ENCODE measurements at places on chromosomes 7 and 10. TPM values are rescaled to one million over a fixed set of nuclear protein-coding genes. Genes with fewer than 3 reads are reported as not detected.

The FAM13C gene
- total RNA-seq: 3.3 TPM

The HTR5A gene
- total RNA-seq: not detected

The HOXA1 gene
- 1.0 TPM for total RNA-seq

The WDFY4 gene
- total RNA-seq: 0.25 TPM

The TLX1 gene
- total RNA-seq: not detected

The TBC1D12 gene
- 21.4 TPM for total RNA-seq

The MMD2 gene
- total RNA-seq: not detected

The ZNF365 gene
- total RNA-seq: not detected

The SORBS1 gene
- 0.77 TPM for total RNA-seq

The GPR15LG gene
- total RNA-seq: not detected

The FRAT2 gene
- 10.1 TPM for total RNA-seq

The TBX20 gene
- 0.13 TPM for total RNA-seq

The MSS51 gene
- 0.39 TPM for total RNA-seq

The MYL7 gene
- not detected for total RNA-seq

The FGFBP3 gene
- 0.51 TPM for total RNA-seq

The PDK4 gene
- 219 TPM for total RNA-seq

The EBLN1 gene
- total RNA-seq: not detected

The AKR1D1 gene
- not detected for total RNA-seq

The MEIG1 gene
- total RNA-seq: not detected

The ATRNL1 gene
- total RNA-seq: 0.77 TPM

The DNA2 gene
- total RNA-seq: 8.9 TPM

The ASIC3 gene
- total RNA-seq: under 0.01 TPM

The GBX1 gene
- not detected for total RNA-seq

The ADIRF gene
- 26.0 TPM for total RNA-seq

The KLF14 gene
- not detected for total RNA-seq

The ANXA8L1 gene
- total RNA-seq: not detected

The PDZD8 gene
- total RNA-seq: 13.1 TPM

The PIK3CG gene
- total RNA-seq: 4.4 TPM

The CPEB3 gene
- 0.90 TPM for total RNA-seq

The ADAP1 gene
- 1.8 TPM for total RNA-seq

The SDK1 gene
- 2.1 TPM for total RNA-seq

The SPDYE18 gene
- 0.26 TPM for total RNA-seq

The STEAP2 gene
- total RNA-seq: 0.64 TPM

The HYAL4 gene
- total RNA-seq: 0.39 TPM

The ZNF722 gene
- not detected for total RNA-seq

The ACHE gene
- 1.2 TPM for total RNA-seq

The AUTS2 gene
- 1.3 TPM for total RNA-seq

The UNCX gene
- total RNA-seq: not detected

The ARL5B gene
- total RNA-seq: 17.6 TPM

The CYP3A4 gene
- total RNA-seq: not detected

The SFXN4 gene
- total RNA-seq: 9.4 TPM

The MMRN2 gene
- total RNA-seq: 82.2 TPM

The ELMO1 gene
- 46.7 TPM for total RNA-seq

The NME8 gene
- not detected for total RNA-seq

The MYH16 gene
- 0.13 TPM for total RNA-seq

The CNTNAP2 gene
- 0.25 TPM for total RNA-seq

The GNG11 gene
- total RNA-seq: 460 TPM

The TDRD1 gene
- not detected for total RNA-seq

The PAX4 gene
- total RNA-seq: not detected

The PRSS2 gene
- total RNA-seq: not detected

The SFTPD gene
- not detected for total RNA-seq

The MOGAT3 gene
- total RNA-seq: not detected

The CFAP46 gene
- total RNA-seq: 0.76 TPM
